ENCODE measurements at places on chromosomes 6 and 20.

- no peak for DNase-seq
Observed at GRCh38 chr20:33606118-33606771, 55.9 kb upstream of the C20orf144 start.

DNA sequence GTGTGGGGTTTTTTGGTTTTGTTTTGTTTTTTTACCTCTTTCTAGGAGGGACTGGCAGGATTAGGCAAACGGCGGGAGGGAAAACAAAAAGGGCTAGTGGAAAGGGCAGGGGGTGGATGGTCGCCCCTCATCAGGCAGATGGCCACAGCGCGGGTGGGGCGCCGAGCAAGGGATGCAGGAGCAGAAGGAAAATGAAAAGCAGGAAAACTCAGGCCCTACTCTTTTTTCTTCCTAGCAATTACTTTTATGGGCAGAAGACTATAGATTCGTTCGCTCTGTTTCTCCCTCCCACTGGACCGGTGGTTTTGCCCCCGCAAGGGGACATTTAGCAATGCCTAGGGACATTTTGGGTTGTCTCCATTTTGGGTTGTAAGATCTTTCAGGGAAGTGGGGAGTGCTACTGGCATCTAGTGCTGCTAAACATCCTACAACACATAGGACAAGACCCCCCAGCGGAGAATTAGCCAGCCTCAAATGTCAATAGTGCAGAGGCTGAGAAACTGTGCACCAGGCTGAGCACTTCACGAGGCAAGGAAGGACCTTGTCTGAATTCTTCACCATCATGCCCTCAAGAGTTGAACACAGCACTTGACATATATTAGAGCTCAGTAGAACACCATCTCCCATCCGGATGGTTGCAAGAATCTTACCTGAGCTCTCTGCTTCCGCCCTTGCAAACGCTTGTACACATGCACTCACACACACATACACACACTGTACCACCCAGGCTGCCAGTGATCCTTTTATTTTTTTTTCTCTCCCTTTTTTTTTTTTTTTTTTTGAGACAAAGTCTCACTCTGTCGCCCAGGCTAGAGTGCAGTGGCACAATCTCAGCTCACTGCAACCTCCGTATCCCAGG lies 4.8 kb upstream of the ZMYND8 start:
- DNase-seq: no peak

- no peak for DNase-seq
Observed at GRCh38 chr20:46268131-46268614, 40.1 kb downstream of the CDH22 start.

- DNase-seq: no peak
Observed at GRCh38 chr6:34423254-34423653, 2.6 kb downstream of the RPS10 start.

- no peak for DNase-seq
Observed at GRCh38 chr6:17416806-17417205, 23.4 kb downstream of the CAP2 start.
